ENCODE measurements at places on chromosomes 2 and 18. TPM values are rescaled to one million over a fixed set of nuclear protein-coding genes. Genes with fewer than 3 reads are reported as not detected.
A peak's percentile ranks its signal among the peaks of the same experiment; 100 is the strongest.

- DNase-seq, result no peak
Measured at GRCh38 chr2:104834431-104835153, 19.3 kb upstream of the POU3F3 start.

Gene STARD6
- not detected for polyA plus RNA-seq

Gene QPCT
- polyA plus RNA-seq, result 5.9 TPM

- DNase-seq, result no peak
Measured at GRCh38 chr2:11925295-11926066, 179.0 kb downstream of the LPIN1 start.

Gene SERPINB5
- polyA plus RNA-seq, result not detected

- no peak for DNase-seq
Measured at GRCh38 chr2:65586516-65586915, 154.1 kb upstream of the SPRED2 start.

- DNase-seq, result no peak
Measured at GRCh38 chr2:112782234-112782799, 2.0 kb downstream of the IL1A start.

Gene PLGLB1
- 5.2 TPM for polyA plus RNA-seq

- DNase-seq, result no peak
Measured at GRCh38 chr2:173223871-173224270, 130.8 kb upstream of the CDCA7 start.

DNA sequence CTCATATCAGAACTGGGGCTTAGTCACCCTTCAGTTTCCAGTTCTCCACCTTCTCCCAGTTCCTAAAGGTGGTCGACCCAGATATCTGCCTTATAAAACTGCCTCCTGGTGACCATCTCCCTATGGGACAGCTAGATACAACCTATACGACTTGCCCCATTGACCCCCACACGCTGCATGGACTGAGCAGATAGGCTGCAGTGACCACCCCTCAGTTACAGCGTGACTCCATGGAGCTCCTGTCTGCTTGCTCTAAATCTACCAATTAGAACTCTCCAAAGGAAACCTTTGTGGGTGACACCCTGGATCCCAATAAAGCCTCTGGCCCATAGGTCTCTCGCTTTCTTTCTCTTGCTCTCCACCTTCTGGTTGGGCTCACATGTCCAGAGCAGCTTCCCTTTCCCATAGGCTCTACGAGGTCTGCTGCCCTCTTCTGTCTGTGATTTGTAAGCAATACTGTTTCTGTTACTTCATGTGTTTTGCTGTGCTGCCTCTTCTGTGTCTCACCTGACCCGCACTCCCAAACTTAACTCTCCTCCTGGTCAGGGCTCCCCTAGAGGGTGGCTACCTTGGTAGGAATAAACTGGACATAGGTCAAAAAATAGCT, 971.3 kb upstream of the FAM98A start:
- DNase-seq, result no peak

- no peak for DNase-seq
Measured at GRCh38 chr2:204335451-204336058, 209.7 kb upstream of the PARD3B start.

- no peak for DNase-seq
Measured at GRCh38 chr18:10530852-10531251, 5.0 kb downstream of the NAPG start.

DNA sequence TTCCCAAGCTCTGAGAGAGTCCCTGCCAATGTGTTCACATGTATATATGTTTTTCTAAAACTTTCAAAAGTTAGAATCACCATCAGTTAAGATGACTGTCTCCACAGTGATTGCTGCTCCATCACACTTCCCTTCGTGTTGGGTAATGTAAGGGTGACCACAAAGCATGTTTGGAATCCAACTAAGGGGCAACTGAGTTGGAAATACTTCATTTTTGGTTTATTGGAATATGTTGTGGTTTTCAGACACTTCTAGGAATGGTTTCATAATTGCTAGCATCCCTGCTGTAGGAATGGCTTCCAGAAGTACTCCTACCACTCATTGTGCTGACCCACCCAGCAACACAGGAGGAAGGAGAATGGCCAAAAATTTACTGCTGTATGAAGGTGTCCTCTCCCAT, 212.5 kb upstream of the GULP1 start:
- peak; percentile 90 for DNase-seq

GRCh38 chr18:50644807-50645206, 84.9 kb downstream of the MAPK4 start:
- no peak for DNase-seq

GRCh38 chr2:26975656-26976055, 5.2 kb downstream of the MAPRE3 start:
- no peak for DNase-seq

DNA sequence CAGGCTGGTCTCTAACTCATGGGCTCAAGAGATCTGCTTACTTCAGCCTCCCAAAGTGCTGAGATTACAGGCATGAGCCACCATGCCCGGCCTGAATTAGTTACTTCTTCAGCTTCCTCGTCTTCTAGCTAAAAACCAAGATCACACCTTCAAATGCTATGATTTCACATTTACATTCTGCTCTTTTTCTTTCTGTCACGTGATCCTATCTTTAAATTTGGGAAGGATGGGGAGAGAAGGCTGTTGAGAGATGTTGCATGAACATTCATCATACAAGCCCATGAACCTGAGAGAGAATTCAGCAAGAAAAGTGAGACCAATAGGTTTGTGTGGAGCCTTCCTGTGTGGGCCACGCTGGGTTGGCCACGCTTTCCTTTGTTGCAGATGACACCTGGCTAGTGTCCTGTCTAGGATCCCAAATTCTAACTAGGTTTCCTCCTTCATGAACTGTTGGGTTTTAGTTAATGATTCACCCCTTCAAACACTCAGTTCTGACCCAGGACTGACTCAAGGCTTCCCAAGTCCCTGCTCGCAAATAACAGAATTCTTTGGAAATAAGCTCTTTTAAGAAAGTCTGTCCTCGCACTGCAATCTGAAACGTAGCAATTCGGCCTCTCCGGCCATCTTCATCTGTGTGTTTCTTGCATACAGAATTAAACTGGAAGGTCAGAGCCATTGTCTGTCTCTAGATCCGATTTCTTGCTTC, 57.3 kb upstream of the CREB1 start:
- no peak for DNase-seq

Gene XIRP2
- 152 TPM for polyA plus RNA-seq

DNA sequence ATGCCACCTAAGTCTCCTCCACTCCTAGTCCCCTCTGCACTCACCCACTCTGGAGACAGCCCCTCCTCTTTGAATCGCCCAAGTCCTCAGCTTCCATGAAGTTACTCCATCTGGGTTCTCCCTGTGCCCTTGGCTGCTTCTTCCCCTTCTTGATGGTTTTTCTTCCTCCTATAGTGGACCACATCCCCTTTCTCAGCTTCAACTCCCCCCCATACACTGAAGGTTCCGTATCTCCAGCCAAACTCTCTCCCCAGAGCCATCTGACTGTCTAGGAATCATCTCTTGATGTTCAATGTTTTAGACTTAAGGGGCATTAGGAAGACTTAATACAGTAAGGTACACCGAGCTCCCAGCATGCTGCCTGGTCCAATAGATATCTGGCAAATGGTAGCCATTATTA, 39.6 kb downstream of the EMX1 start:
- no peak for DNase-seq

Gene DPP4
- 10.5 TPM for polyA plus RNA-seq

DNA sequence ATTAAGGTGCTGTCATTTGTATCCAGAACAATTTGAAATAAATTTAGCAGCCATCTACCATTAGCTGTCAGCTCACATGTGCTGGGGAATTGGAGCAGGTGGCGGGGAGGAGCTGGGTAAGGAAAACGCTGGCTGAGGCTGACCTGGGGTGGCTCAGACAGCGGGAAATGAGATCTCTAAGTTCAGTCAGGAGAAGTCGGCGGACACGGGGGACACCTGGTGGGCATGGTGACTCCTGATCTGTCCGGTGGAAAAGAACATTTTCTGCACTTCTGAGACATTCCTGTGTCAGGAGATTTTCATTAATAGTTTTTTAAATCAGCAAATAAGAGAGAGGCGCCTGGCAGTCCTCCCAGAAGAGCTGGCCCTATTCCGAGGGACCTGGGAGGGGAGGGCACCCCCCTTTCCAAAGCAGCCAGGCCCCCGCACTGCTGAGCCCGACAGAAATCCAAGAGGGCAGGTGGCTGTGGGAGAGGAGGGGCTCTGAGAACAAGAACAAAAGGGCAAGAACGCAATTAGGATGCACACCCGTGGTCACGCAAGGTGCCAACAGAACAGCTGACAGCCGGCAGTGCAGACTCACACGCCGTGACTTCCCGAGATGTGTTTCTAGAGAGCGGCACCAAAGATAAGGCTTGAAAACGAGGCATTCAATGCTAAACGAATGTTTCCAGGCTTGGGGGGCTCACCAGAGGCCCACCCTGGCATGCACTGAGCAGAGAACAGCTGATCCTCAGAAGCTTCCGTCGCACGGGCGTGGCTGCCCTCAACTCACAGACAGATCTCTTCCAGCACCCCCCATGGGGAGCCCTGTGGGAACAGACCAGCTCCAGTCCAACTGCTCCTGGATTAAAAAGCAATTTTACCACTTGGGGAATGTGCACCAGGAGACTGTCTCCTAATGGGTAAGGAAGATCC, 26.4 kb downstream of the SLC66A2 start:
- DNase-seq, result peak; percentile 63

DNA sequence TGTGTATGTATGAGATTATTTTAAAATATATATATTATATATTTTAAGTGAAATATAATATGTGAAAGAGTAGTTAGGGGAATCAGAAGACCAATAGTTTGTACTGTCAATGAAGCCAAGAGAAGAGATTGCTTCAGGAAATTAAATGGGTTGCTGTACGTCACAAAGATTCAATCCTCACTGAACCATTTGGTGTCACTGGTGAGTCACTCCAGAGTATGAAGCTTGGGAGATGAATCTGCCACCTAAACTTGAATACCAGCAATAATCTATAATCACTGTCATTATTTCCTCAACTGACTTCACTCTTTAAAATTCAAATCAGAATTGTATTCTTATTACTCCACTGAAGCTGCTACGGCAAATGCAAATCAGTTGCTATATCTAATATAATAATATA, 41.9 kb upstream of the SCN9A start:
- DNase-seq, result peak; percentile 33

DNA sequence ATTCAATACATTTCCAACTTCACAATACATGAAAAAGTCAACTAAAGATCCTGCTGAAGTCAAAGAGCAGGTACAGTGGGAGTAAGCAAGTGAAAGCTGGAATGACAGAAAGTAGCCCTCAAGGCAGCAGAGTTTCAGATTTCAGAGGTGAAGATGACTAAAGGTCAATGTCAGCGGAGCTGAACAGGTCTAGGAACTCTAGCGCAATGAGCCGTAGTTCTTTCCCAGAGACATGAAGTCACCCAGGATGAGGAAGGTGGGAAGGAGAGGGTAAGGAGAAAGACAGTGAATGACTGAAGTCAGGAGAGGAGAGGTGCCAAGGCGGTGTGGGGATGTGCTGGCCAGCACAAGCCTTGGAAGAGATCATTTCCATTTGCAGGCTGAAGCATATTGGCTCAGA, 28.1 kb downstream of the PTPN2 start:
- no peak for DNase-seq

Gene IKZF2
- 3.9 TPM for polyA plus RNA-seq

Gene DUSP19
- 2.1 TPM for polyA plus RNA-seq

Gene GPR155
- polyA plus RNA-seq, result 3.9 TPM

DNA sequence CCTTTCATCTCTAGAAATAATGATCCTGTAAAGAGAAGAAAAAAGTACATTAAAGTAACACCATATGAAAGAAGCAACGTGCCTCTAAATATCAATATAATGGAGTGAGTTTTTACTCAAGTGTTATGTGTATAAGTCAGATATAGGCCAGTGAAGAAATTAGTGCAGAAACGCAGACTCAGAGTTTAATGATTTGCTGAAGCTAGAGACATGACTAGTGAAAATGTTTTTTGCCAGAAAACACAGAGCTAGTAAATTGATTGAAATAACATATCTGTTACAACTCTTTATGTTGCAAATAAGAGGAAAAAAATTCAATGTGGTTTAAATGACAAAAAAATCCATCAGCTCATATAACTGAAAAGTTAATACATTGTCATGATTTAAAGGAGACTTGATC, 217.2 kb upstream of the NXPH2 start:
- DNase-seq, result no peak

- no peak for DNase-seq
Measured at GRCh38 chr2:132255714-132256113, 94.0 kb upstream of the ANKRD30BL start.

DNA sequence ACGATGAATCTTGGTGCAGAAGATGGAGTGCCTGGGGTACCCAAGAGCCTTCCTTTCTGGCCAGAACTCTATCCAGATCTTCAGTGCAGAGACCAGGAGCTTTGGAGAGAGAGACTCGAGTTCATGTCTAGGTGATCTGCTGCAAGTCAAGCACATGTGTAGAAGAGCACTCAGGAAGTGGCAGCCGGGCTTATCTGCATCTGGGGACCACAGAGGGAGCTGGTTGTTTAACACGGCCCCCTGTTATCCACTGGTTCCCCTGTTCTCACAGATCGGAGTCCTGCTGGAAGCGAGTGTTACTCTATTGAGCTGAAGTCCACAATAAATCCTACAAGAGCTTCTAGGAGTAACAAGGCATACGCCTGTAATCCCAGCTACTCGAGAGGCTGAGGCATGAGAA, 128.3 kb downstream of the ACOXL start:
- DNase-seq, result no peak

- no peak for DNase-seq
Measured at GRCh38 chr18:63265326-63265725, 54.2 kb downstream of the BCL2 start.

DNA sequence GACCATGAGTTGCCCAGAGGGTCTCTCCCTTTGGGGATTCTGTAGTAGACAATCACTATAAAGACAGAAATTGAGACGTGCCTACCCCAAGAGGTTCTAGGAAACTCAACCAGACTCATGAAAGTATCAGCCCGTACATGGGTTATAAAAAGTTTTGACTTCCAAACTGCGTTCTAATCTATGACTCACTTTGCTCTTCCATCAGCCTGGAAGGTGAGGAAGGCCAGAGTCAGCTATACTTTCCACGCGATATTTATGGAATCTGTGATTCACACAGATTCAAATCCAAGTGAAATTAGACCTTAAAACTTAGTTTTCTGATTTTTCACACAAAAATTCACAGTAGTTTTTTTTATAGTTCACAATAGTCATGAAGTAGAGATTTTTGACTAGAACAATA, 7.7 kb upstream of the LYPD1 start:
- no peak for DNase-seq

GRCh38 chr2:99933894-99934650, 208.3 kb downstream of the AFF3 start:
- DNase-seq, result no peak

DNA sequence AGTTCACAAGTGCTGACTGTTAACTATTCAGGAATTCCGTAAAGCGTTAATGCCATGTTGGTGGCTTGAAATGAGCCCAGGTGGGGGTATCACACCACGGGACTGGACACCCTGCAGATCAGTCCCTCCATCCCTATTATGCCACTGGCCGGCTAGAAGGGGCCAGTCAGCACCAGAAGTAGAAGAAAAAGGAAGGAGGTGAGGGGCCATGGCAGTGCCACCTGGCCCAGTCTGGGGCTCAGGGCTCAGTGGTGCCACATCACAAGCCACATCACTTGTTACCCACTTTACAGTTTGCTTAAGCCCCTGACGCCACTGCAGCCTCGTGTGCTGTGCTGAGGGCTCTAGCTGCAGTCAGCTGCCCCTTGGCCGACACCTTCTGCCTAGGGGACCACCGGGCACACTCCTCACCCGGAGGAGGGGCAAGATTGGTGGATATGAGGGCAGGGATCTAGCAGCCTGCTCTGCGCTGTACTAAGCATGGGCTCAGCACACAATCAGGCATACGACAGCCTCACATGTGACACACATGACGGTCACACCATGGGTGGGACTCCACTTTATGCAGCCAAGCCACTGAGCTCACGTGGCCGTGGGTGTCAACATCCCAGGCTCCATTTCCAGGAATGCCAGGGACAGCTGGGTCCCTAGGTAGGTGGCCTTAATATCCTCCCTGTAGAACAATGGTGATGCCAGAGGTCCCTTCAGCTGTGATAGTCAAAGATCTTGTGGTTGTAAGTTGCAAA, 3.6 kb downstream of the LIMS2 start:
- no peak for DNase-seq
